ENCODE measurements at places on chromosomes 2 and 18.
A peak's percentile ranks its signal among the peaks of the same experiment; 100 is the strongest.

- DNase-seq, result no peak
Measured at GRCh38 chr2:221527776-221528309, 44.3 kb downstream of the EPHA4 start.

DNA sequence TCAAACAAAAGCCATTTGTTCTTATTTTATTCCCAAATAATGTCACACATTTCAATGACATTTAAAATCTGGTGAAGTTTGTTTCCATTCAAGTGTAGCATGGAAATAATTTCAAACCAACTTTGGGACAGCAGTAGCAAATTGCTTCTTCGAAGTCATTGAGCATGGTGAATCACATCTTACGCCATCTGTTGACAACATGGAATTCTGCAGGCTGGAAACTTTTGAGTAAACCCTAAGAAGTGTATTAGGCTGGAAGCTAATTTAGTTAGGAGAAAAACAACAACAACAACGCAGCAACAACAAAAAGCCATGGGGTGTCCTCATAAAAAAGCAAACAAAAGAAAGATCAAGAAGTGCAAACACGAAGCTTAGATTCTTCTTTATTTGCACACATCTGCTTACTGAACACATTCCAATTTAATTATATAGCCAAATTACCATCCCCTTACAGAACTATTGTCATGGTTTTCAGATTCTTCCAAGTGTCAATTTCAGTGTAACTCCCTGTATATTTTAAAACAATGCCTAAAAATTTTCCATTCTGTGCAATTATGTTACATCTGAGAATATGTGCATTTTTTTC, 659.0 kb upstream of the CDH7 start:
- peak; percentile 2 for DNase-seq

GRCh38 chr2:65046633-65047407, 9.4 kb upstream of the CEP68 start:
- no peak for DNase-seq

GRCh38 chr18:79576686-79577351, 102.8 kb upstream of the CTDP1 start:
- DNase-seq, result peak; percentile 62

DNA sequence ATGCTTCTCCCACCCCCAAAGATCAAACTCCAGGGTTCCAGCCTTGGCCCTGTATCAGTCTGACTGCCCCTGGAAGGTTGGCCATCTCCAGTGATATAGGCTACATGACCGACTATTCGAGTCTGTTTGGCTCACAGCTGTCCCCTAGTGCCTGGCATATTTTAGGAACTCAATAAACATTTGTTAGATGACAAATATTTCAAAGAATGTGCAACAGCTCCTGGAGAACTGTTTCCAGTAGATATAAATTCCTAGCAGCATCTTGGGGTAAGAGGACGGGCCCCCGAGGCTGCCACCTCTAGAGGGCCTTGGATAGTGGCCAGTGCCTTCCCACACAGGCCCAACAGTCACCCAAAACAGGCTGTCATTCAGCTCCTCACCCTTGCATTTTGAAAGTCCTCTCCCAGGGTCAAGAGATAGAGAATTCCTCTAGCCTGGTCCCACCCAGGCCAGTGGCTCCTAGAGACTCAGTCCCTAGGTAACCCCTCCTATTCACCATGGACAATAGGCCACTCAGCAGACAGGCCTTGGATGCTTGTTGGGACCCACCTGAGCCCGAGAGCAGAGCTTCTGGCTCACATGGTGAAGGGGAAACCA, 45.1 kb upstream of the ATP6V1B1 start:
- DNase-seq, result no peak

DNA sequence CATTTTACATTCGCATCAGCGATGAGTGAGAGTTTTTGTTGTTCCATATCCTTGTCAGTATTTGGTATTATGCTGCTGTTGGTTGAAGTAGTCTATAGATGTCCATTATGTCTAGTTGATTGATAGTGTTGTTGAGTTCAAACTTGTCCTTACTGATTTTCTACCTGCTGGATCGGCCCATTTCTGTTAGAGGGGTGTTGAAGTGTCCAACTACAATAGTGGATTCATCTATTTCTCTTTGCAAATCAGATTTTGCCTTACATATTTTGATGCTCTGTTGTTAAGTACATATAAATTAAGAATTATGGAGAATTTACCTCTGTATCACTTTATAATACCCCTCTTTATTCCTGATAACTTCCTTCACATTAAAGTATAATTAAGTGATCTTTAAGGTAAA, 8.7 kb downstream of the SPOPL start:
- DNase-seq, result no peak

GRCh38 chr18:71028285-71028762, 739.5 kb downstream of the SOCS6 start:
- peak; percentile 63 for DNase-seq

GRCh38 chr2:10572701-10573100, 117.1 kb downstream of the NOL10 start:
- DNase-seq, result no peak

- DNase-seq, result no peak
Measured at GRCh38 chr2:39416140-39416539, 20.9 kb downstream of the MAP4K3 start.

DNA sequence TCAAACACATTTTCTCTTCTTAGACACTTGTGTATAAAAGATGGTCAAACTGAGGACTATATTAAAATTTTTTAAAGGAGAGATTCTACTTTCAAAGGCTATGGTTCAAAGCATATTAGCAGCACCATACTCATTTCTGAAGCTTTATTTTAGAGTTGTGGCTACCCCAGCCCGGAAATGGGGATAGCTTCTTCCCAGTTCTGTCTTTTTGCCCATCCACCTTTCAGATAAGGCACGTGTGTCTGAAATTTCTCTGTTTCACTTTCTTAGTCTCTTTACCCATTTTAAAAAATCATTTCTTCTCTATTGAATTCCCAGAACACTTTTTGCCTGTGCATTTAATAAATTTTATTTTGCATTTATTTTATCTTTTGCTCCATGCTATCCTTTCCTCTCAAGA, 431.5 kb downstream of the RNF144A start:
- no peak for DNase-seq

DNA sequence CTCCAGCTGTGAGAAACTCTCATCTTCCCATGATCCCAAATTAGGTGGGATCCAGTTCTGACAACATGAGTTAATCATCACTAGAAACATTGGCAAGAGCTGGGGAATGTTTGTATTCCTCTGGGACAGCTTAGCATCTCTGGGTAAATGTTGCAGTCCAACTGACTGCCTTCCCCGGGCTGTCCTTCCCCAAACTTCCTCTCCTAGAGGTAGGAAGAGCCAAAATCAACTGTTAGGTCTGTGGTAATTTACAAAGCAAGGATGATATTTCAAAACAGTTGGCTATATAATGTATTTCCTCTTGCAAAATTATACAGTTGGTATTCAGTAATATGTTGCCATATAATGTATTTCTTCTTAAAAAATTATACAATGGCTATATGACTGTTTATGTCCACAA, 148.5 kb downstream of the MGAT5 start:
- no peak for DNase-seq

DNA sequence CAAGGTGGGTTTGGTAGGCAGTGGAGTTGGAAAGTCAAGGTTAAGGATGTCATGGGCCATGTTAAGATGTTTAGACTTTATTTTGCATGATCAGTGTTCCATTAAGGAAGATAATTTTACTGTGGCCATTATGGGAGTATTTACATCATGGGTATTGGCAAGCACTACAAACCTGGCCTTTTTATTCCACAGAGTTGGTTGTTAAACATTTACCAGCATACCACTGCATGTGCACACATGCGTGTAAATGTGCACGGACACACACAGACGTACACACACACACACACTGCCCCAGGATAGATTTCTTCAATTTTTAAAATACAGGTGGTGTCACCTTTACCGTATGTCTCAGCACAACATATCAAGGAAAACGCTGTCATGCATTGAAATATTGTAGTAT, 51.4 kb upstream of the ITGA6 start:
- DNase-seq, result no peak

GRCh38 chr2:230930149-230930780, 5.2 kb upstream of the GPR55 start:
- no peak for DNase-seq

GRCh38 chr18:24786027-24786426, 325.6 kb downstream of the HRH4 start:
- no peak for DNase-seq

DNA sequence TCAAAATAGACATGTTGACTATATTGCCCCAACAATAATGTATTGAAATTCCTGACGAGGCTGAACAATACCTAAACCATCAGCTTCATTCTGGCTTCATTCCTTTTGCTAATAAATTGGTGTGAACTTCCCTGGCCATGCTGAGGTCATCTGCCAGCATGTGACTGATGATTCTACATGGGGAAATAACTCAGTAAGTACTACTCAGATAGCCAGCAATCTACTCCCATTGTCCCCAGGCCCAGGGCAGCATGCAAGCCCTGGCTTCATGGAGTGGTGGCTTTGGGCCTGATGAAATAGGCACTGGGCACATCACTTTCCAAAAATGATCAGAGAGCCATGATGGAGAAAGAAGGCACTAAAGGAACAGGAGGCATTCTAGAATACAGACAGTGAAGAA, 468.5 kb upstream of the PIK3C3 start:
- no peak for DNase-seq

DNA sequence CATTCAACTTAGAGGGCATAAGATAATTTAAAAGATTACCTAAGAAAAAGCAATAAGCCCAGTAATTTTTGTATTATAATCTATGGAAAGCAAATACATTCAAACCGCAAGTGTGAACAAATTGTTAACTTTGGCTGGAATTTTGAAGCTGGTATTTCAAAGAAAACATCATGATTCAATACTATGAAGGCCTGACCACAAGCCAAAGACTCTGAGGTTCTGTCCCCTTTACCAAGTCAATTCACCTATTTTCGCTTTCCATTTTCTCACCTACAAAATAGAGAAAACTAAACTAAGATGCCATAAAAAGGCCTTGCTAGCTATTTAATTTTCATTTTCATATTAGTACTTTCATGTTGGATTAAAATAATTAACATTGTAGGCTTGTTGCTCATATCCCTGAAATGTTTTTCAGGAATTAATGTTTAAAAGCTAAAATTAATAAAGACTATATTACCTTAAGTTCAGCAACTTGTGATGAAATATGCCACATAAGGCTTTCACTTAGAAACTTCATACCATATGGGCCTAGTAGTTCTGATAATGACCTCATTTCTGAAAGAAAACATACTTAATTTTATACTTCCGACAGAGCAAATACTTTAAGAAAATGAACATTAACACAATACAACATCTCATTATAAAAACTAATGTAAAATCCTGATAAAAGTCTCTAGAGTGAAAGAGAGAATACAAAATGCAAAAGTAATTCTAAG, 85.7 kb upstream of the FRZB start:
- DNase-seq, result no peak

- no peak for DNase-seq
Measured at GRCh38 chr18:35244671-35245070, 3.8 kb downstream of the ZNF397 start.
